ENCODE measurements at places on chromosomes 12 and 14. TPM values are rescaled to one million over a fixed set of nuclear protein-coding genes. Genes with fewer than 3 reads are reported as not detected.

Gene FLRT2
- 9.8 TPM for total RNA-seq

Gene CNTN1
- total RNA-seq, result 3.7 TPM

Gene GLT8D2
- 25.3 TPM for total RNA-seq

Gene TMCC3
- total RNA-seq, result 0.43 TPM

GRCh38 chr14:104873380-104874055 lies 8.4 kb downstream of the CEP170B start:
- DNase-seq, result no peak

GRCh38 chr12:115451780-115452736 lies 768.1 kb upstream of the TBX3 start:
- no peak for DNase-seq

- no peak for DNase-seq
Observed at GRCh38 chr12:27975222-27976136, 2.9 kb upstream of the PTHLH start.

- peak; percentile 6 for DNase-seq
Observed at GRCh38 chr12:78338054-78338785, 507.5 kb downstream of the NAV3 start.

- DNase-seq, result no peak
Observed at GRCh38 chr12:103827911-103828391, 13.1 kb downstream of the NT5DC3 start.

- DNase-seq, result no peak
Observed at GRCh38 chr12:104470521-104470920, 13.8 kb downstream of the CHST11 start.

Data from H4 (cell line).